ENCODE measurements at places on chromosomes 13 and 19.

GRCh38 chr13:43657485-43657884 is 129.3 kb downstream of the ENOX1 start:
- no peak for DNase-seq

GRCh38 chr13:91725646-91726045 is 327.2 kb downstream of the GPC5 start:
- DNase-seq: no peak

DNA sequence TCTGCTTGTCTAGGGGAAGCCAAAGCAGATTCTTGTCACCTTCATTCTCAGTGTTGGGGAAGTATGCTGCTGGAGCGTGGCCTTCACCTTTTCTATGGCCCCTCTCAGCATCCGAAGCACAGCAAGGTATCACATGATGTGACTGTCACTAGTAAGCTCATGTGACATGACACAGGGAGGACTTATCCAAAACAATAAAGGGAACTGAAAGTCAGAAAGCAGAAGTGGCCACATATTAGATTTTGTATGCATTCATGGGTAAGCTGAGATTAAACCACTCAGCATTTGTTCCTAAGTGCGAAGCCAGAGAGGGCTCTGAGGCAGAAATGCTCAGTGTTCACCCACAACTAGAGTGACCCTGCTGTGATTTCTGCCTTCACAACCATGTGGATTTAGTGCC is 72.8 kb upstream of the PCDH8 start:
- DNase-seq: no peak

DNA sequence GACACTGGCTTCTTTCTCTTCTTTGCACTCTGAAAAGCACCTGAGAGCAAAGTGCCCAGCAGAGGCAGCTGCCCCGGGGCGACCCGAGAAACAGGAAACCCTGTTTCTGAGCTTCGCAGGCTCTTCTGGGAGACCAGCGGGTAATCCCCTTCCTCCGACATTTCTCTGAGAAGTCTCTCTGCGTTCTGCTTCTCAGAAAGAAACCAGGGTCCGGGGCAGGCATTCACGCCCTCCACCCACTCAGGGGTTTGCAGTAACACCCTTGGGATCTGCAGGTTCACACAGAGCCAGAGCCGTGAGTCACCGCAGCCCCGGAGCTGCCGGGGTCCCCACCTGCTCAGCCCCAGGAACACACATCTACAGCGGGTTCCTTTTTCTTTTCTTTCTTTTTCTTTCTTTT is 86.0 kb downstream of the GADD45B start:
- no peak for DNase-seq

GRCh38 chr13:101383595-101383994 is 32.7 kb downstream of the NALCN start:
- DNase-seq: no peak

GRCh38 chr13:99995589-99996380 is 14.2 kb downstream of the ZIC2 start:
- no peak for DNase-seq

GRCh38 chr13:71856548-71857043 is 10.4 kb downstream of the DACH1 start:
- no peak for DNase-seq

DNA sequence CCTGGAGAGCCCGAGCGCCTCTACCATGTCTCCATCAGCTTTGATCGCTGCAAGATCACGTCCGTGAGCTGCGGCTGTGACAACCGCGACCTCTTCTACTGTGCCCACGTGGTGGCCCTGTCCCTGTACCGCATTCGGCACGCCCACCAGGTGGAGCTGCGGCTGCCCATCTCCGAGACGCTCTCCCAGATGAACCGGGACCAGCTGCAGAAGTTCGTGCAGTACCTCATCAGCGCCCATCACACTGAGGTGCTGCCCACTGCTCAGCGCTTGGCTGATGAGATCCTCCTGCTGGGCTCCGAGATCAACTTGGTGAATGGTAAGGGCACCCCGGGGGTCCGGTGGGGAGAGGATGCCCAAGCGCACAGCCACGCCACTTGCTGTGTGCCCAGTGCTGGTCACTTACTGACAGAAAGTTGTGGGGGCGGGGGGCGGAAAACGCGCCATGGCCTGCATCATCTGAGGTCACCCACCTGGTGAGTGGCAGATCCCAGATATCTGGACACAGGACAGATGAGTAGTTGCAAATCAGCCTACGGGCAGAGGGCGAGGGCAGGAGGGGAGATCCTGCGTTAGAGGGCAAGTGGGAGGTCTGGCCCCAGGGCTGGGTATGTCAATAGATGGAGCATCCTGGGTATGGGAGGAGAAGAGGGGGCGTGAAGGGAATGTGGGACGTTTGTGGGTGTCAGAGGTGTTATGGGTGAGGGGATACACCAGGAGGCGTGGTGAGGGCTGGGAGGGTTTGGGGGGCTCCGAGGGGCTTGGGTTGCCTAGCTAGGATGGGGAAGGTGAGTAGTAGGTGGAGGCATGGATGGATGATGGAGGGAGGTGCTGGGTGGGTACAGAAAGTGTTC is 9.8 kb downstream of the ZSWIM4 start:
- no peak for DNase-seq

DNA sequence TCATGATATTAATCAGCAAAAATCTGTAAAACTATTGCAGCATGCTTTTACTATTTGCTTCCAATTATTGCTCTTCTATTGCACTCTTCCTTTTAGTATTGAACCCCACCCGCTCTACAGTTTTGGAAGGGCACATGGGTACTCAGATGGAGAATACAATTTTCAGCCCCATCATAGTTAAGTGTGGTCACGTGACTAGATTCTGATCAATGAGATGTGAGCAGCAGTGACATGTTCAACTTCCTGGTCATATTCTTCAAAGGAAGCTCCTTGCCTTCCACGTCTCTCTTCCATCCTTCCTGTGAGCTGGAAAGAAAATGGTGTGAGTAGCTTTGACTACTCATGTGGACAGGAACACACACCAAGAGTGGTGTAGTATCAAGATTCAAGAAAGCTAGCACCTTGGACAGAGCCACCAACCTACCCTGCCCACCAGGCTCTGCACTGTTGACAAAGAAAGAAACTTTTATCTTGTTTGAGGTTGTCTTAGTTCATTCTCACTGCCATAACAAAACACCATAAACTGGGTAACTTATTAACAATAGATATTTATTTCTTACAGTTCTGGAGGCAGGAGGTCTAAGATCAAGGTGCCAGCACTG is 3.8 kb upstream of the FGF14 start:
- no peak for DNase-seq

GRCh38 chr13:20438801-20439200 is 86.9 kb downstream of the CRYL1 start:
- no peak for DNase-seq

DNA sequence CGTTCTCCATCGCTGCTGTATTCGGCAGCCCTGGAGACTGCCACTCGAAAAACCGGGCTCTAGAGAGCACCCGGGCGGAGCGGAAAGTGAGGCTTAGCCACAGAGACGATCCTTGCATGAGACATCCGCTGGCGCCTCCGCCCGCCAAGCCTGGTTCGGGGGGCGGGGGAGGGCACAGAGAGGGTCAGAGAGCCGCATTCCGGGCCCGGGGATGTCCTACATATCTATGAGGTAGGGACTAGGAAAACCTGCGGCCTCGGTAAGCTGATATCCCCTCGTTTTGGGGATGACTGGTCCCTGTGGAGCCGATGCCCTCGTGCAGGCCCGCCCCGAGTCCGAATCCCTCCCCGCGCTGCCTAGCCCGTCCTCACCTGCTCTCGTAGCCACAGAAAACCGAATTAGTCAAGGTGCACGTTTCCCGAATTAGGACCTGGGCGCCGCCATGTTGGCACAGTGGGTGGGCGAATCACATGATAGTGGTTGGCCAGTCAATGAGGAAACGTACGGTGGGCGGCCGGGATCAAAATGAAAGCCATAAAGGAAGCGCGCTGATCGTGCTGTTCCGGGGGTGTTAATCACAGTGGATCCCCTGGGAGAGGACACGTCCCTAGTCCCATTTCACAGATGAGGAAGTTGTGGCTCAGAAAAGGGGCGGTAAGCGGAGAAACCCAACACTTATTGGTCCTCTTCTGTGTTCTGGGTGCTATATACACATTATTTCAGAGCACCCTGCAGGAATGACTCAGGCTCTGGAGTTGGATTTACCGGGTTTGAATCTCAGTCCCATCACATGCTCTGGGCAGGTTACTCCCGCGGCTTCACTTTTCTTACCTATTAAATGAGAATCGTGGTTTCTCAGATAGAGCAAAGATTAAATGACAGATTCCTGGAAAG is at the start of gene TRMT1:
TRMT1 (minus strand) TSS at position 459 of the 894 bp plus-strand sequence; CDS start at position 118, 341 bp downstream.
- DNase-seq: peak; percentile 93

DNA sequence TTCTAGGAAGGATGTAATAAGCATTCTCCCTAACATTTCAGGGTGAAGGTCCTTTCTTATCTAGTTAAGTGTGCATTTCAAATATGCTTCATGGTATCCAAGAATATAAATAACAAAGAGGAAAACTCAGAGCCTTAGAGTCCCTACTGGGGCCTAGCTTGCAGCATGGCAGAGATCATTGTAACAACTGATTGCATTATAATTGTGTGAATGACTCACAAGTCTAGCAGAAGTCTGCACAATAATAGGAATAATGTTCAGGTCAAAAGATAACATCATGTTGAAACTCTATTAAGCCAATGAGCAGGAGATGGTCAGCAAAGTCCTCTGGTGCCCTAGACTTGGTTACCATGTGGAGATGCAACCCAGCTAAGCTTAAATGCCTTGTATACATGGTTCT is 3.4 kb downstream of the POSTN start:
- no peak for DNase-seq

- DNase-seq: no peak
Observed at GRCh38 chr13:61857198-61857597, 441.5 kb upstream of the PCDH20 start.

DNA sequence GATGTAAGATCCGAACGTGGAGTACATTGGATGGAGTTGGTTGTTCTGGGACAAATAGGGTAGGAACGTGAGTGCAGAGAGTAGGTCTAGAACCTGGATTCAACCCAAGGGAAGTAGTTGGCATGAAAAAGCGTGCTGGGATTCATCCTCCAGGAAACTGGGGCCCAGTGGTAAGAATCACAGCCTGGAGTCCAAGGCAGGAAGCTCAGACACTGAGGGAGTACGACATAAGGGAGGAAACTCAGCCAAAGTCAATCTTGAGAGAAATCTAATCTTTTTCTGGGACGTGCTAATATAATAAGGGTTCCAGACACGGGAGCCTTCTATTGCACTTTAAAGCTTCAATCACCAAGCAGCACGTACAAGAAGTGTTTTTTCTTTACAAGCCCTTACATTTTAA is 46.4 kb downstream of the DLEU7 start:
- DNase-seq: no peak

DNA sequence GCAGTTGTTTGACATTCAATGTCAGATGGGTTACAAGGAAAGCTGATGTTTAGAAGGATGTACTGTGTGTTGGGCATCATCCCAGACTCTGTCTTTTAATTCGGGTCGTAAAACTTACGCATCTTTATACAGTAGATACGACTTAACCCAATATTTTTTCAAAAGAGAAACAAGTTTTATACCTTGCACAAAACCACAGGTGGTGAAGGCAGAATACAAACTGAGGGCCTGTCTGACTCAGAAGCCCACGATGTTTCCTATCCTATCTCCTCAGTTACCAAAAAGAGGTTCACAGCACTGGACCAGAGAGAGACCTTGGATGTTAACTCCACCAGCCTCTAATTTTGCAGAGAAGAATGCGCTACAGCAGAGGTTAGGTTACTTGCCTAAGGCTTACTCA is 477.0 kb downstream of the FOXO1 start:
- no peak for DNase-seq

DNA sequence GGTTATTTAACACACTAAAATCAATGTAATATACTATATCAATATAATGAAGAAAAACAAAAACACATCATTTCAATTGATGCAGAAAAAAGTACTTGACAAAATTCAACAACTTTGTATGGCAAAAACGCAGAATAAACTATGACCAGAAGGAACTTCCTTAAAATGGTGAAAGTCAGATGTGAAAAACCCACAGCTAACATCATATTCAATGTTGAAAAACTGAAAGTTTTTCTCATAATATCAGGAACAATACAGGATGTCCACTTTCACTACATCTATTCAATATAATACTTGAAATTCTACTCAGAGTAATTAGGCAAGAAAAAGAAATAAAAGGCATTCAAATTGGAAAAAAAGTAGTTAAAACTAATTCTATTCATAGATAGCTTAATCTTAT is 50.3 kb downstream of the SPRY2 start:
- DNase-seq: no peak

GRCh38 chr19:2251106-2252054 is 2.3 kb downstream of the AMH start:
- DNase-seq: no peak

GRCh38 chr13:49428041-49428763 is 15.7 kb downstream of the CAB39L start:
- no peak for DNase-seq

- no peak for DNase-seq
Observed at GRCh38 chr19:31962561-31962996, 382.8 kb upstream of the ZNF507 start.

GRCh38 chr19:45419396-45419795 is 4.3 kb downstream of the ERCC1 start:
- DNase-seq: no peak

- no peak for DNase-seq
Observed at GRCh38 chr13:54394085-54394700, 1365.6 kb downstream of the OLFM4 start.

DNA sequence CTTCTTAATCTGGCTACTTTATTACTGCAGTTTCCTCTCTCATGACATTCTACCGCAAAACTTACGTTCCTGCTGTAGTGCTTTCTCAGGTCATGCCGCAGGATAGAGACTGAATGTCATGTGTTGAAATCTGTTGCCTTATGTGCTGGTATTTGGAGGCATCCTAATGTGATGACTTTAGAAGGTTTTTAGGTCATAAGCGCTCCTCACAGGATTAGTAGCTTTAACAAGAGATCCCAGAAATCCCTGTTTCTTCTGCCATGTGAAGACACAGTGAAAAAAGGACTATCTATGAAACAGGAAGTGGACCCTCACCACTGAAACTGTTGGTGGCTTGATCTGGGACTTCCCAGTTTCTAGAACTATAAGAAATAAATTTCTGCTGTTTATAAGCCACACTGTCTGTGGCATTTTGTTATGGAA is 209.3 kb downstream of the LACC1 start:
- no peak for DNase-seq

GRCh38 chr19:15829786-15830185 is 14.3 kb upstream of the OR10H1 start:
- DNase-seq: no peak

- DNase-seq: no peak
Observed at GRCh38 chr13:102779436-102780159, 6.0 kb upstream of the TEX30 start.

- DNase-seq: no peak
Observed at GRCh38 chr13:35500144-35500543, 23.7 kb upstream of the MAB21L1 start.

GRCh38 chr13:84607261-84608013 is 725.2 kb upstream of the SLITRK1 start:
- DNase-seq: peak; percentile 27

GRCh38 chr13:107993239-107993949 is 221.9 kb downstream of the LIG4 start:
- no peak for DNase-seq

DNA sequence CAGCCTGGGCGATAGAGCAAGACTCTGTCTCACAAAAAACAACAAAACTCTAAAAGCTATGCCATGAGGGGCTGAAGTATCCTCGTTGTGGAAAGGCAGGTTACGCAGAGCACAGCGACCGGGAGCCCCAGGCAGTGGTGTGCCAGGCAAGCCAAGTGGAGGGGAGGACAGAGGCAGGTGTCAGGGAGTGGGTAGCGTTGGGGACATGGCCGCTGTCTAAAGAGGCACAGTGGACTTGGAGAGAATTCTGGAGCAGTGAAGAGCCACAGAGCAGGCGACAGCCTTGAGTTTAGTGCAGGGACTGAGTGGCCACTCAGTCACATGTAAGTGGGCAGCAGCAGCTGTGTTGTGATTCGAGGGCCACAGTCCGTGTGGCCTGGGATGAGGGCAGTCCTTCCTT is 541.7 kb downstream of the FGF9 start:
- no peak for DNase-seq

Data from amniotic stem cell (primary cell).